ENCODE measurements at places on chromosomes 7 and 10.

DNA sequence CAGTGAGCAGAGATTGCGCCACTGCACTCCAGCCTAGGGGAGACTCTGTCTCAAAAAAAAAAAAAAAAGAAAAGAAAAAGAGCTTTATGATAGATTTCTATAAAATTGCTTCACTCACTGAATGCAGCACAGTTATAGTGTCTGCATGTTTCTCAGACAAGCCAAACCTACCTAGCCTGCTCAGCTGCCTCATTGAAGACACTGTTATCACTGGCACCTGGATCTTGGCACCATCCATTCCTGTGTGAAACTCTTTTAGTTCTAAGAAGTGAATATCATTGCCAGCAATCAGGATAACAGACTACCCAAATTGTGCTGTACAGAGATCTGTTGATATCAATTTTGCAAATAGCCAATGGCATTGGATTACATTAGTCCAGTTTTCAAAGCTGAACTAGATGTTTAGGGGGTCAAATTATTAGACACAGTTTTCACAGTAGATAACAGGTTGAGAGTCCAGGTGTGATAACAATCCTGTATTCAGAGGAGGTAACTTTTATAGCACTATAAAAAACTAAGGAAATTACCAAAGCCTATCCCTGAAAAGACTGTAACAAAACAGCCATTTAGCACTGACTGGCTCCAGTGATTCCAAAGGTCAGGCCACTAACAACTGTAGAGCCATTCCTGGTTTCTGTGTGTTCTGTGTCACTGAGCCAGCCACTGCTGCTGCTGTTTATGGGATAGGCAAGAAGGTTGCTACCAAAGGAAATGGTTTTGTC lies 17.1 kb downstream of the PDSS1 start:
- DNase-seq = no peak

- no peak for DNase-seq
Observed at GRCh38 chr7:16712916-16713315, 40.6 kb upstream of the TSPAN13 start.

- DNase-seq = no peak
Observed at GRCh38 chr7:74289659-74290552, 699 bp downstream of the CLIP2 start.

GRCh38 chr7:141150465-141150864 lies 76.6 kb downstream of the TMEM178B start:
- no peak for DNase-seq

GRCh38 chr10:970311-971149 lies 17.7 kb upstream of the GTPBP4 start:
- no peak for DNase-seq

DNA sequence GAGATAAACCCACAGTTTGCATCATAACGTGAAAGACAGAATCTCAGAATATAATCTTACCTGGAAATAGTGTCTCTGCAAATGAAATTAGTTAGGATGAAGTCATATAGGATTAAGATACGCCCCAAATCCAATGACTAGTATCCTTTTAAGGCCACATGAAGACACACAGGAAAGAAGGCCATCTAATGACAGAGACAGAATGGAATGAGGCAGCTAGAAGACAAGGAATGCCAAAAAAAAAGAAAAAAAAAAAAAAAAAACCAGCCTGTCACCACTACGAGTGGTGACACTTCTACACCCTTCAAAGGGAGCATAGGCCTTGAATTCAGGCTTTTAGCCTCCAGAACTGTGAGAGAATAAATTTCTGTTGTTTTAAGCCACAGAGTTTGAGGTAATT lies 82.9 kb downstream of the HYCC1 start:
- DNase-seq = no peak

DNA sequence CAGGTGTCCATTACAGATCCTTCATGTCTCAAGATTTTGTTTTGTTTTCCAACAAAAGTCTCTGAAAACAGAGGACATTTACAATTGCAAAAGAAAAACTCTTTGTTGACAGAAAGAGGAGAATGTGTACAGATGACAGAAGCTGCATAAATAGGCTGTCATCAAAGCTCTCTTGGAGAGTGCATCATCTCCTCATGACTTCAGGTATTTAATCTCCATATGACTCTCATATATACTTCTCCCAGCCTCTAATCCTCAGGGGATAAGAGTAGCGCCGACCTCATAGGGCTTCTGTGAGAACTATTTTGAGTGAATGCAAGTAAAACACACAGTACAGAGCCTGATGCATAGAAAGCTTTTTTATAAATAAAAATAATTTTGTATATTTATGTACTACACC lies 48.1 kb upstream of the SEPTIN7 start:
- DNase-seq = no peak

DNA sequence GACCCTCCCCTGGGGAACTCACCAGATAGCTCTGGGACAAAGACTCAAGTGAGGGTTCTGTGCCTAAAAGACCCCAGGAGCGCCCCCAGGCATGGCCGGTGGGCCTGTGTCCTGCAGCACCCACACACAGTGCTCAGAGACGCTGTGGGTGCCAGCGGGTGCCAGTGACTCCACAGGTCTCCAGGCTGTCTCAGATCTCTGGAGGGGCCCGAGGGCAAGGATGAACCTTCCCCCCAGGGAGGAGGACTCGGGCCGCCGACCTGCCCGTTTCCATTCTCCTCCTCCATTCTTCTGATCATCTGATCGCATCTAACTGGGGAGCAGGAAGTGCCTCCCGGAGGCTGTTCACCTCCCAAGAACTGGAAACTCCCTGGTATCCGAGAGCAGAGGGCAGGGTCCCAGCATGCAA lies 980 bp downstream of the ADAM8 start:
- DNase-seq = no peak

- DNase-seq = no peak
Observed at GRCh38 chr7:67637023-67637358, 640.4 kb downstream of the TYW1 start.

GRCh38 chr10:114694062-114694461 lies 36.0 kb upstream of the ABLIM1 start:
- no peak for DNase-seq

DNA sequence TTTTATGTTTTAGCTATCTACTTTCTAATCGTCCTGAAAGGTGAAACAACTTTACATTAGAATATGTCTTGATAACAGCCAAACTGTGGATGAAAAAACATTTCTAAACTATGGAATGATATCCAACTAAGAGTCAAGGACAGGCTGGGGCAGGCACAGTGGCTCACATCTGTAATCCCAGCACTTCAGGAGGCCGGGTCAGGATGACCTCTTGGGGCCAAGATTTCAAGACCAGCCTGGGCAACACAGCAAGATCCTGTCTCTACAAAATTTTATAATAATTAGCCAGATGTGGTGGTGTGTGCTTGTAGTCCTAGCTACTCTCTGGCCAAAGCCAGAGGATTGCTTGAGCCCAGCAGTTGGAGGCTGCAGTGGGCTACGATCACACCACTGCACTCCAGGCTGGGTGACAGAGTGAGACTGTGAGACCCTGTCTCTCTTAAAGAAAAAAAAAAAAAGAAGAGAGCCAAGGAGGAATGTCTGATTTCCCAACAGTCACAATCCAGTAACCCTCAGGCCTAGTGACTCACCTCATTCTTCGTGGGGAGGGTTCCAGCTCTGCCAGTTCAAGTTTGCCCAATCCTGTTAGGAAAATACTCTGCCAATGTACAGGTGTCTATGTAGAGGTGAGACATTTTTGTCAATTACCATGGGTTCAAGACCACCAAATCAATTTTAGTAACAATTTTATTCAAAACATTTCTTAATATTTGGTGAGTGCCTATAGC lies 14.6 kb upstream of the FZD1 start:
- DNase-seq = no peak

DNA sequence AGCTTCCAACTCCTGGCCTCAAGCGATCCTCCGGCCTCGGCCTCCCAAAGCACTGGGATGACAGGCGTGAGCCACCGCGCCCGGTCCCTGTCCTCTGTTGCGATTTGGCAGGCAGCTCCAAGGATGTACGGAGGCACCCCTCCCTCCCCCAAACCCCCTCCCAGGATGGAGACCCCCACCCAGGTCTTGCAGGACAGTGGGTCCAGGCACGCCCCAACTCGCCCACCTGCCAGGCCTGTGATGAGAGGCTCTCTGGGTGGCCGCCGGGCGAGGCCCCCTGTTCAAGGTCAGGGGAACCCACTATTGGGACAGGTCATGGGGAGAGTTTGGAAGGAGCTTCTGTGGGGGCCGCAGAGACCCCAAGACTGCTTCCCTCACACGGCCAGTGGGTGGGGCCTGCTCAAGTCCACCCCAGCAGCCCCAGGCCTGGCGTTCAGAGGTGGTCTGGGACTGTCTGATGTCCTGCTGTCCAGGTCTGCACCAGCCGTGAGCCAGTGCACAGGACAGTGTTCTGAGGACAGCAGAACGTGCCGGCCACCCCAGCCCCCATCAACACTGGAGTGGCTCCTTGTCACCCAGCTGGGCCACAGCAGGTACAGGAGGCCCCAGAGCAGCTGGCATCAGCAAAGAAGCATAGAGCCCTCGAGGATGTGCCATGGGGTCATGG lies 2.5 kb downstream of the ADAP1 start:
- no peak for DNase-seq

Data from neuronal stem cell (in vitro differentiated cells).